IMR-90 (cell line): ENCODE measurements at places on chromosomes 7 and 10.
A peak's percentile ranks its signal among the peaks of the same experiment; 100 is the strongest.

- DNase-seq, result no peak
Measured at GRCh38 chr7:104803931-104804330, 210.1 kb upstream of the KMT2E start.

- no peak for DNase-seq
Measured at GRCh38 chr7:47038621-47039020, 543.3 kb downstream of the TNS3 start.

DNA sequence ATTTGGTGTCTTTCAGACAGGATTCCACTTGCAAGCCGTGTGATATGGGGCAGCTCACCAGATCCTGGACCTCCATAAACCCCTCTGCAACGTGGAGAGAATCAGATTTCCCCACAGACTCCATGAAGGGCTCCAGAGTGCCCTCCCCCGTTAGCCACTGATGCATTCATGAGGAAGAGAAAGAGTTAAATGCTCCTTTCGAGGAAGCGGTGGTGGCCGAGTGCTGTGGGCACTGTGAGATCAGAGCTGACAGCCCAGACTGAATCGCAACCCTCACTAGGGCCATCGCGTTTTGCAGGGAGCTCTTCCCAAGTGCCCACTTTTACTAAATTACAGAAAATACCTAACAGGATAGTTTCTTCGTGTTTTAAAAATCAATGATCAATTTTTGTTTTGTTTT, 226.3 kb upstream of the ZNF32 start:
- no peak for DNase-seq

DNA sequence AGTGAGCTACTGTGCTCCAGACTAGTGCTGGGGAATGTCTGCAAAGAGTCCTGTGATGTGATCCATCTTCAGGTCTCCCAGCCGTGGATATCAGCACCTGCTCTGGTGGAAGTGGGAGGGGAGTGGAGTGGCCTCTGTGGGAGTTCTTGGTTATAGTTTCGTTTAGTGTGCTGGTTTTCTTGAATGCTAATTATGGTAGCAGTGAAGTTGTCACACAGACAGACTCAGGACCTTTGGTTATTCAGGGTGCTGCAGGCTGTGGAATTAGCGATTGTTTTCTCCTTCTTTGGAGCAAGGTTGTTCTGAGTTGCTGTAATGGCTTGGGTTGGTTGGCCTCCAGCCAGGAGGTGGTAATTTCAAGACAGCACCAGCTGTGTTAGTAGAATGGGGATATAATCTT, 132.7 kb upstream of the HGF start:
- no peak for DNase-seq

DNA sequence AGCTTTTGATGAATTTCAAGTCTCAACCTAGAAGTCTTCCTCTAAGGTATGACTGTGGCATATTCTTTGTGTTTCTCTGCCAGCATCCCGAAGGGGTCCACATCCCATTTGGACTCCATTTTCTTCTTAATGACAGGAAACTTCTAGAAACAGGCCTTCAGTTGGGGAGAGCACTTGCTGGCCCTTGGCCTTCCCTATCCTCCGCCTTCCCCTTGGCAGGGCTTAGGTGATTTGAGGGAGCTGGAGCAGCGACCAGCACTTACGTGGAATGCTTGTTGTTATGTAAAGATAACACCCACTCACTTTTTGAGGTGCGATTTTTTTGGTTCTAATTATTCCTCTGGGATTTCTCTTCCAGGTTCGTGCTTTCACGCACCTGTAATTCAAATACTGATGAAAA, 42.9 kb upstream of the ZNF716 start:
- no peak for DNase-seq

DNA sequence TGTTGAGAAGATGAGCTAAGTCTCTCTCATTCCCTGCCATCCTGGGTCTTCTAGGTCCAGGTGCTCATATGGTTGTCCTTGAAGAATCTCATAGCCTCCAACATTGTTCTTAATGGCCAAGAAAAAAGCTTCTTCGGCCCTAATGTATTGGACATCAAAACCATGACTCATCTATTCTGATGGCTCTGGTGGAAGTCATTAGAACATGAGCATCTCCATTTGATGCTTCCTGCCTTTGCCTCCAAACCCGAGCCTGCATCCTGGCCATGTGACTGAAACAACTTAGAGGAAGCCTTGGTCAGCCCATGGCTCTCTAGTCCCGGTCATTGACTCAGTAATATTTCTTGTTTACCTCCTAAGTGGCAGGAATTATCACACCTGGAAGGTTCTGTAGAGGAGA, 264.1 kb upstream of the FZD8 start:
- DNase-seq, result no peak

- DNase-seq, result no peak
Measured at GRCh38 chr7:131218727-131219128, 108.9 kb upstream of the MKLN1 start.

DNA sequence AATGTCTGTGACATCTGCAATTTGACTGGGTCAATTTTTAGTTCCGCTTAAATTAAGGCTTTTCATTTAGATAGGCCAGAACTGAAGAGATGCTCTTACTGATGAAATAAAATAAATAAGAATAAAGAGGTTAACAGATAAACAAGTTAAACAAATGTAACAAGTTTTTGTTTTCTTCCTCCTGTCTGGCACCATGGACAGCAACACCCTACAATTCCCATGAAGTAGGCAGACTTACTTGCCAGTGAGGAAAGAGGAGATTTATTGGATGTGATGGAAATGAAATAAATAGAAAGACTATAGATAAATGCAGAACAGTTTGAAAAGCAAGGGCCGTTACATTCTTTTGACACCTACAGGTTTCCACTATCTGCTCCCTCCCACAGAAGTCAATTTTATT, 118.5 kb downstream of the AMPH start:
- DNase-seq, result peak; percentile 29

- DNase-seq, result no peak
Measured at GRCh38 chr7:26593896-26594295, 270.5 kb downstream of the SKAP2 start.

- DNase-seq, result no peak
Measured at GRCh38 chr10:23966504-23967051, 242.4 kb upstream of the KIAA1217 start.

- no peak for DNase-seq
Measured at GRCh38 chr7:114793155-114793845, 128.6 kb upstream of the MDFIC start.

DNA sequence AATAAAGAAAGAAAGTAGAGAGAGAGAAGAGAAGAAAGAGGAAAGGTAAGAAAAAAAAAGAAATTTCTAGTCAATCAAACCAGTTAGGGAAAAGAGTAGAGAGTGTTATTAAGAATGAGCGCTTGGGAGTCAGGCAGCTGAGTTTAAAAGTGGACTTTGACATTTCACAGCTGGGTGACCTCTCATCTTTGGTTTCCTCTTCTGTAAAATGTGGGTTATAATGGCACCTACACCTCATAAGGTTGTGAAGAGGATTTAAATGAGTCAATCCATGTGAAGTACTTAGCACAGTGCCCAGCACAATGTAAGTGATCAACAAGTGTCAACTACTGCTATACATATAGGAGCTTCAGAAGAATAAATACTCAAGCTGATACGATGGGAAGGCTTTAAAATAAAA, 12.2 kb downstream of the HOXA1 start:
- DNase-seq, result no peak

- no peak for DNase-seq
Measured at GRCh38 chr10:17816199-17816598, 7.1 kb downstream of the MRC1 start.

DNA sequence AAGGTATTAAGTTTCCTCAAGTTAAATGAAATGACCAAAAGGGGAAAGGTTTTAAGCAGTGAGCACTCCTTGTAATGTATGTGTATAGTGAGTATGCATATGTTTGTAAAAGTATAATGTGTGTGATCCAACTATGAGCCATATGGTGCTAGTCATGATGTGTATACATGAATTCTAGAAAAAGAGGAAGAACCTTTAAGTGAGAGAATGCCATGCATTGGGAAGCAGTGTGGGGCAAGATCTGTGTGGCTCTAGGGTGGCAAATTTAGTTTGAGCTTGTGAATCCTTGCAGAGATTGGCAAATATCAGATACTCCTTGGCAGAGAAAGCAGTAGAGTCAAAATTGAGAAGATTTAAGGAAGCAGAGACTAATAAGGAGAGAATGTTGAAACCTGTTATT, 435.0 kb downstream of the AUTS2 start:
- no peak for DNase-seq

GRCh38 chr7:124423863-124424262, 341.7 kb downstream of the GPR37 start:
- DNase-seq, result no peak

- DNase-seq, result peak; percentile 38
Measured at GRCh38 chr7:128097211-128097731, 66.0 kb upstream of the LRRC4 start.

- DNase-seq, result no peak
Measured at GRCh38 chr7:131151034-131151433, 176.6 kb upstream of the MKLN1 start.

GRCh38 chr10:94785211-94785610, 22.7 kb downstream of the CYP2C19 start:
- no peak for DNase-seq

- DNase-seq, result no peak
Measured at GRCh38 chr10:60777696-60778213, 523 bp upstream of the CDK1 start.

GRCh38 chr7:47329320-47329926, 252.5 kb downstream of the TNS3 start:
- peak; percentile 44 for DNase-seq

GRCh38 chr7:123494193-123494796, 40.1 kb downstream of the IQUB start:
- peak; percentile 27 for DNase-seq

DNA sequence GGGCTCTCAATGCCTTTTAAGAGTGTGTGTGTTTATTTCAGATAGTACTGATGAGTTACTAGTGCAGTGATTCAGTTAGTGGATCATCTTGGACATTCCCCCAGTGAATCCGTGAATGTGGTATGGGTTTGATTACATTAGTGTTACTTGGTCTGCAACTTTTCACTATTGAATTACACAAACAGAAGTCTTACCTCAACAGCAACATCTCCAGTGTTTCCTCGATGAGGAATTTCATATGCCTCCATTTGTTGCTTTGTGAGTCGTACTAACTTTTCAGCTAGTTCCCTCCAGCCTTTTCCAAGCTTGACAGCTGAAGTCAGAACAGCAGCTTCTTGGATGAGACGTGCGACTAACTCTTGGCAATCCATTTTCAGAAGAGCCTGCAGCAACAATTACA, 63.2 kb downstream of the MACC1 start:
- peak; percentile 88 for DNase-seq

DNA sequence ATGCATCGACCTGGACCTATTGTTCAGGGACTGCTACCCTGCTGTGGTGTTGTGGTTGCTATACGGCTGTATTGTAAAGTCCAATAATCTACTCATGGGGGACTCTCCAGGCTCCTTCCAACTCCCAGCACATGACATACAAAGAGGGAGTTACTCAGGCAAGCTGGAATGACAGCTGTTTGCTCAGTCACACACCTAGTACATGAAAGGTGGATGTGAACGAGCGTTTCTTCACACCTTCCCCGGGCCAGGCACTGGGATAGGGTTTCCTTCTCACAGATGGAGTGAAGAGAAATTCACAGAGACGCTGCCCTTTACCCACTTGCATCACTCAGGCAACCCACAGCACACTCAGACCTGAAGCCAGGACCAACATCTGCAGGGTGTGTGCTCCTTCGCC, 215.7 kb downstream of the TNS3 start:
- DNase-seq, result no peak

GRCh38 chr7:107029061-107029763, 15.3 kb upstream of the PRKAR2B start:
- DNase-seq, result peak; percentile 9

DNA sequence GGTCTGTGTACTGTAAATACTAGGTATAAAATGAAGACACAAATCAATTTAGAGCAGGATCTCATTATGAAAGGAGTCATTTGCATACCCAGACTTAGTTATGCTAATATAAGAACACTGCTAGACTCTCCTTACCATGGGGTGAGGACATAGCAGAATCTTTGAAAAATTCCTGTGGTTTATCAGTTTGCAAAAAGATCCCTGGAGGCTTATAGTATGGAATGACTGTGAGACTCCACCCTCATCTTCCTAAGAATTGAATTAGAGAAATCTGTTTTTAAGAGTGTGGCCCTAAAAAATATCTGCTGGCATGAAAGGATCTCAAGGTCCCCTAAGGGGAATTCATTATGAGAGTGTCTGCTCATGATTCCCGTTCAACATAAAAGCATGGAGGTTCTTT, 63.2 kb downstream of the WNT2 start:
- peak; percentile 53 for DNase-seq

DNA sequence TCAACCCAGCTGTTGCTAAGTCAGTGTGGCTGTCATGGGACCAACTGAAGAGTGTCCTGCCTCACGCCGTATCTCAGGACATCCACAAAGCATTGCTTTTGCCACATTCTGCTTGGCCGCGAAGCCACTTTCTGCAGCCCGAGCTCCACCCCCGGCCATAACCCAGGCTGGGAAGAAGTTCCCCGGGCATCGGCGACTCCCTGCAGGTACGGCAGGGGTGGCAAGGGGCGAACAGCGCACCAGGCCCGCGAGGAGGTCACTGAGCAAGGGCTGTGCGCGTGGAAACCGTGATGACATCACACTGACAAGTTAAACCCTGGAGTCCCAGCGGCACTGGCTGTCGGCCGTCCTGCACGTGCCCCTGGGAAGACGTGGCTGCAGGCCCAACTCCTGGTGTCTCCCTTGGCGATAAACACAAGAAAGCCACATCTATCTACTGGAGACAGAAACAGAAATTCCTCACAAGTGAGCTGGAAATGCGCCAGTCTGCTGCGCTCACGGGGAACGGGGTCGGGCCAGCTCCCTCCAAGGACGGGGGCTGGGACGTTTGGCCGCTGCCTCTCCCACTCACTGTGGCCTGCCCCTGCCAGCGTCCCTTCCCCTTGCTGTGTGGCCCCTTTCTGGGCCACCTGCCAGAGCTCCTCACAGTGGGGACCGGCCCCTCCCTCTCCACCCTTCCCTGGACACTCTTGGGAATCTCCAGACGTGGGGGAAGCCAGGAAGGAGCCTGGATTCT, 326.3 kb downstream of the DNAJB6 start:
- DNase-seq, result no peak

GRCh38 chr10:43069579-43069978, 7.3 kb upstream of the RET start:
- no peak for DNase-seq

- DNase-seq, result no peak
Measured at GRCh38 chr10:60871215-60871614, 72.8 kb downstream of the RHOBTB1 start.

GRCh38 chr7:93146472-93147141, 1.6 kb downstream of the SAMD9L start:
- DNase-seq, result no peak

- no peak for DNase-seq
Measured at GRCh38 chr7:91812388-91812787, 68.1 kb downstream of the MTERF1 start.

- DNase-seq, result no peak
Measured at GRCh38 chr7:87216701-87217508, 2.6 kb downstream of the TMEM243 start.
